ENCODE measurements at places on chromosomes 2 and 18.

DNA sequence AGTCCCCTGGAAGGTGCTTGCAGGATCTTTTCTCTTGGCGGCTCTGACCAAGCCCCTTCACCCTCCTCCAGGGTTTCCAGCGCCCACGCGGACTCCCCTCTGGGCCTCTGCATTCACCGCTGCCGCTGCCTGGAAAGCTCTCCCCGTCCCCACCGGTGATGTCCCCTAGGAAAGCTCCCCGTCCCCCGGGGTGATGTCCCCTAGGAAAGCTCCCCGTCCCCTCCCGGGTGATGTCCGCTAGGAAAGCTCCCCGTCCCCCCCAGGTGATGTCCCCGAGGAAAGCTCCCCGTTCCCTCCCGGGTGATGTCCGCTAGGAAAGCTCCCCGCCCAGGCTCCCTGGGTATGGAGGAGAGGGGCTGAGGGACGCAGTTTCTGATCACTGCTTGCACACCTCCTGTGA lies 27.9 kb downstream of the ZAP70 start:
- DNase-seq: no peak

DNA sequence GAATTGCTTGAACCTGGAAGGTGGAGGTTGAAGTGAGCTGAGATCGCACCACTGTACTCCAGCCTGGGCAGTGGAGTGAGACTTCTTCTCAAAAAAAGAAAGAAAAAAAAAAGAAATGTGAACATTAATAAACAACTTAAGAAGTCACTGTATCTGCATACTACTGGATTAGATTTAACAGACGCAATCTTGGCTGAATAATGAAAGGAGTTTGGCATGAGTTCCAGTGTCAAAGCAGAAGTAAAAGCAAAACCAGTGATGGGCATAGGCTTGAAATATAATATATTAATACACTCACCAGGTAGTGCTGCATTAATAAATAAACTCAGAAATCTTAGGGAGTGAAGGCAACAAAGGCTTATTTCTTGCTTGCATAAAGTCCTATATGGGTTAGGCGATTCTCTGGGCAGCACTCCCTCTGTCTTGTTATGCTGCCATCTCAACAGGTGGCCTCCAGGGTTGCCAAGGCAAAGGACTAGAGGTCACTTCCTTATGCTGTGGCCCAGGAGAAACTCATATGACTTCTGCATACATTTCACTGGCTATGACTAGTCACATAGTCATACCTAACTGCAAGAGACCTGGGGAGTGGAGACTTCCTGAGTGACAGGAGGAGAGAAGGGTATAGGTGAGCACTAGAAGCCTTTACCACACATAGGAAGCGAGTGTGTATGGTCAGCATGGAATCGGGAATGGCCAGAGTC lies 296.2 kb upstream of the SPRED2 start:
- DNase-seq: no peak

- DNase-seq: no peak
Observed at GRCh38 chr2:175769200-175769599, 232.9 kb downstream of the LNPK start.

DNA sequence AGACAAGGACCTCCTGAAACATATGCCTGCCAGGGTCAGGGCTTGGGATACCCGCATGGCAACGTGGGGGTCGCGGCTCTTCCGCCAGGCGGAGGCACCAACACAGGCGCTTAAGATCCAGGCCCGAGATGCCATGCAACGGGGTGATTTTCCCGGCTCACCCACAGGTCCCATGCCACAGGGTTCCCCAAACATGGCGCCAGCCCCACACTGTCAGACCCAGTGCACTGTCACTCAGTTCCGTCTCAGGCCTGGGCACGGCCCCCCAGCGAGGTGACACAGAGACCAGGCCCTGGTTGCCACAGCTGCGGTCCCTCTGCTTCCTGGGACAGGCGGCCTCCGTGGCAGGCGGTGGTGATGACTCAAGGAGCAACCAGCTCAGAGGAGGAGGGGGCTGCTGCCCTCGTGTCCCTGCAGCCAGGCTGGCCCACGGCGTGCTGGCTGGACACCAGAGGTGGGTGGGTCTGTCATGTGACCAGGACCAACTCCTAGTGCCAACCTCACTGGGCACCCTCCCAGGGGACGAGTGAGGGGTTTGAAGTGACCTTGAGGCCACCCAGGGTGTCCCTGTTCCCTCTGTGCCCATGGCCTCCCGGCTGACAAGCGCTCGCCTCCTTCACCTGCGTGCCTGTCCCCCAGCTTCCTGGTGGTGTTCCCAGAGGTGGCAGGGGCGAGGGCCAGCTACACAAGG lies 4.9 kb downstream of the PDCD1 start:
- no peak for DNase-seq
